ENCODE measurements at places on chromosomes 4 and X. TPM values are rescaled to one million over a fixed set of nuclear protein-coding genes. Genes with fewer than 3 reads are reported as not detected.
A peak's percentile ranks its signal among the peaks of the same experiment; 100 is the strongest.

- no peak for DNase-seq
These were observed 365.9 kb upstream of the PABPC4L start for GRCh38 chr4:134567461-134567860.

GRCh38 chr4:120557372-120557771, 365.2 kb downstream of the PRDM5 start:
- no peak for DNase-seq

GRCh38 chrX:31063114-31063513, 8.7 kb downstream of the FTHL17 start:
- DNase-seq, result no peak

GRCh38 chrX:104172788-104173187, 6.5 kb downstream of the FAM199X start:
- no peak for DNase-seq

DNA sequence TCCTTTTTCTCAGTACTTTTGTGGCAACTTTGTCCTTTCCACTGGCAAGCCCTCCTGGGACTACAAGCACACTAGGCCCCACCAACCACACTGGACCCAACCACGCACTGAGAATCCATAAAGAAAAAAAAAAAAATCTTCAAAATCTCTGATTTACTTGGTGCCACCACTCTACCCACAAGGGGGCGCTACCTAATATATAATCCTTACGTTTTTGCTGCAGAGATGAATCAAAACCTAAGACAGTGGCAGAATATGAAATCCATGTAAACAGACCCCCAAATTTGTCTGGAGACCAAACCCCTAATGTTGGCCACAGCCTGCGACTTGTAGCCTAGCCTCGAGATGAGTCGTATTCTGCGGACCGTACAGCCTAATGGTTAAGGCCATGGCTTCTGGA, 63.5 kb upstream of the ARHGAP36 start:
- DNase-seq, result no peak

- DNase-seq, result no peak
These were observed 117.4 kb upstream of the MAB21L2 start for GRCh38 chr4:150464523-150464922.

DNA sequence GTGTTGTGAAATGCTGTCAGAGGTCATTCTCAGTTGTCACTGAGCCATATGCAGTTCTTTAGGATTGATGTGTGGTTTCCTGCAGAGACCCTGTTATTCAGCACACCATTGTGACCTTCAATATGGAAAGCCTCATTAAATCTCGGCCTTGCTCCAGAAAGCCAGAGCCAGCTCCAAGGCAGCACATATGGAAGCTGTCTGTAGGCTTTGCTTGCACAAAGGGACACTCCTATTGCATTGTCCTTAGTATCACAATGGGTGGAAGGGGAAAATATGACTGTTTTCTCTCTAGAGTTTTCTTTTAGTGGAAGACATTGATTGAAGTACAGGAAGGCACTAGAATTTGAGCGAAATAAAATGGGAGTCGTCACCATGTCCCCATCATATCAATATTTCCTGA, 179.0 kb downstream of the CEP135 start:
- DNase-seq, result no peak

- no peak for DNase-seq
These were observed 2.0 kb downstream of the HSPA4L start for GRCh38 chr4:127783955-127784770.

- no peak for DNase-seq
These were observed 82.5 kb downstream of the GPAT3 start for GRCh38 chr4:83618431-83618830.

DNA sequence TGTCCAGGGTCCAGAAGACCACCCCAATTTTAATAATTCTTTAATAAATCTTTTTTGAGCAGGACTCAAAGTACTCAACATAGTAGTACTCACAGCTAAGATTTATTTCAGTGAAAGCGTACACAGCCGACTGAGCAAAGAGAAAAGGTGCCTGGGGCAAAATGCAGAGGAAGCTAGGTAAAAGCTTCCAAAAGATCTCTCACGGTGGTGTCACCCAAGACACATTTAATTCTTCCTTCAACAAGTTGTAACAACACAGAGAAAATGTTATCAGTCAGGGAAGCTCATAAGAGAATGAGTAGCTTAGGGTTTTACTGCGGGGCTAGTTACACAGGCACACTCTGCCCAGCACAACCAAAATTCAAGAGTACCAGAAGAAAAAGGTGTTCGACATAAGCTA, 201.1 kb downstream of the OPHN1 start:
- DNase-seq, result no peak

DNA sequence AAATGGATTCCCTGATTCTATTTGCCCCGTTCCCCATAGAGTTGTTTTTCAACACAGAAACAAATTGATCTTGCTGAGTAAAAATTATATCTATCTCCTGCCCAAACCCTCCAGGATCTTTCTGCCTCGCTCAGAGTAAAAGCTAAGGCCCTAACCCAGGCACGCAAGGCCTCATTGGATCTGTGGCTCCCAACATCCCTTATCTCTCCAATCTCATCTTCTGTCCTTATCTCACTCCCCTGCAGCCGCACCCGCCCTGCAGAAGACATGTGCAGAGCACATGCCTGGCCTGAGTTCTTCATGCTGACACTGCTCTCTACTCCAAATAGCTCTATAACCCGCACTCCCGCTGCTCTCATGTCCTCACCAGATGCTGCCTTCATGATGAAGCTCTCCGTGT, 543.8 kb upstream of the ZFP42 start:
- DNase-seq, result no peak

GRCh38 chr4:14293582-14293981, 666.1 kb upstream of the BOD1L1 start:
- DNase-seq, result peak; percentile 42

- no peak for DNase-seq
These were observed 520.7 kb upstream of the ARX start for GRCh38 chrX:25536307-25536970.

DNA sequence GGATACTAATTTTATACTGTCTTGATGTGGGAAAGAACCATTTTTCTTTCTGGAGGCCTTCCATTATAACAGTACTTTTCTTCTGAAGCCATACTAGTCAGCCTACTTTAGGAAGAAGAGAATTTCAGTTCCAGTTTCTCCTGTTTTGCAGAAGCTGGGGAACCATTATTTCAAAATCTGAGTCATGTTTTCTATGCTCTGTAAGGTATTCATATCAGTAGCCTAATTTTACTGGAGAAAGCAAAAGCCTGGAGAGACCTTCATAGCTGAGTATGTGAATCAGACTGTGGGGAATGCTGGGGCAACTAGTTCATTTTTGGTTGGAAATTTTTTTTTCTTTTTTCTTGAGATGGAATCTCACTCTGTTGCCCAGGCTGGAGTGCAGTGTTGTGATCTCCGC, 22.4 kb downstream of the AFF1 start:
- no peak for DNase-seq

GRCh38 chr4:141807103-141807891, 170.9 kb downstream of the IL15 start:
- no peak for DNase-seq

DNA sequence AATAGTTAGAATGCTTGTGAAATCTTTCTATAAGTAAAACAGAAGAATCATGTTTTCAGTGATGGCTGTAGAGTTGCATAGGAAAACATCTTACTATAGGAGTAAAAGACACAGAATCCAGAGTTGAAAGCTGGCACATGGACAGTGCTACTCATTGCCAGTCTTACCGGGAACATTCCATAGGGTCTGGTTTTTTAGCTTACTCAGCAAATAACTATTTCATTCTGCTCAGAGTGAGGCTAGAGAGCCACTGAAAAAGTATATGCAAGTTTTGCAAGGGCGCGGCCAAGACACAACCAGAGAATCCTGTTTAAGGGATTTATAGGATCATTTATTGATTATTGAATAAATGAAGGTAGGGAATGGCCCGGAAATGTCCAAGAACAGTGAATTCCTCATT, 60.3 kb downstream of the MTHFD2L start:
- no peak for DNase-seq

- no peak for DNase-seq
These were observed 12.0 kb upstream of the GPR78 start for GRCh38 chr4:8568068-8568668.

GRCh38 chrX:40772290-40772689, 36.9 kb upstream of the MED14 start:
- DNase-seq, result no peak

DNA sequence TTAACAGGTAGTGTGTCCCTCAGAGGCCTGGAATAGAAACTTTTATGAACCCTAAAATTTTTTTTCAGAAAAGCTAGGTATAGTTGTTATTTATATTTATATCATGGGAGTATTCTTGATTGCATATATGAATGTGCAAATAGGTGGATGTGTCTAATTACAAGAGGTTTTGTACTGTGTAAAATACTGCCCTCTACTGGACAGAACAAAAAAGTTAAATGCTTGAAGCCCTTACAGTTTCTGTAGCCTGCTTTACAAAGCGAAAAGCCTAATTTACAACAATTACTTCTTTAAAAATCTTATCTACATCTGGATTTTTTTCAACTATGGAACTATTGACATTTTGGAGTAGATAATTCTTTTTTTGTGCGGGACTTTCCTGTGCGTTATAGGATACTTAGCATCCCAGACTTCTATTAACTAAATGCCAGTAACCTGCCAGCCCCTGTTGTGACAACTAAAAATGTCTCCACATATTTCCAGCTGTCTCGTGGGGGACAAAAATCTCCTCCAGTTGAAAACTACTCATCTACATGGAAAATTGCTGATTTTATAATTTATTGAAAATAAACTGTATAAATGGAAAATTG, 35.1 kb downstream of the ENPEP start:
- DNase-seq, result no peak

- DNase-seq, result no peak
These were observed 6.0 kb upstream of the NEXMIF start for GRCh38 chrX:74931214-74931613.

GRCh38 chr4:1987721-1988326, 20.9 kb downstream of the NELFA start:
- DNase-seq, result no peak

DNA sequence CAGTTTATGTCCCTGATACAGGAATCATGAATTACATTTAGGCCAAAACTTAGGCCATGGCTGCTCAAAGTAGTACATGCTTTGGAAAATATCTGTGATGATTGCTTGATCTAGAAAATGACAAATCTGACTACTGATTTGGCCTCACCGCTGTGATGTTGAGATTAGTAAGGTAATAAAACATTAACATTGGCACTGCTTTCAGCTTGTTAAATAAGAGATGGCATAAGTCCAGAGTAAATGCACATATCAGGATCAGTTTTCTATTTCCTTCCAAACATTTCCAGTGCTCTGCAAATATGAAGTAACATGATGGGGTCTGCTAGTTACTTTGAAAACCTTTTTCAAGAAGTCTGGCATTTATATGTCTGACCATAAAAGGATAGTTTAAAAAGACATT, 687.3 kb upstream of the ACTRT1 start:
- no peak for DNase-seq

MAGEC1 gene
- polyA plus RNA-seq, result not detected

SYNPO2 gene
- 85.9 TPM for polyA plus RNA-seq

POLN gene
- not detected for polyA plus RNA-seq

RAB9B gene
- polyA plus RNA-seq, result 1.6 TPM

All from aorta (tissue), 5 donors.